Suppressor macrophage treated with lipopolysaccharide for 1 hour (primary cell): ENCODE measurements at places on chromosomes 11 and 22.

- no peak for DNase-seq
These were observed 119.2 kb downstream of the ARHGAP42 start for GRCh38 chr11:100806296-100806695.

- DNase-seq, result no peak
These were observed 7.9 kb upstream of the SPON1 start for GRCh38 chr11:13954591-13954990.

GRCh38 chr22:21593406-21594232 is 26.1 kb downstream of the UBE2L3 start:
- no peak for DNase-seq

GRCh38 chr11:61912991-61913698 is 4.2 kb downstream of the RAB3IL1 start:
- no peak for DNase-seq

DNA sequence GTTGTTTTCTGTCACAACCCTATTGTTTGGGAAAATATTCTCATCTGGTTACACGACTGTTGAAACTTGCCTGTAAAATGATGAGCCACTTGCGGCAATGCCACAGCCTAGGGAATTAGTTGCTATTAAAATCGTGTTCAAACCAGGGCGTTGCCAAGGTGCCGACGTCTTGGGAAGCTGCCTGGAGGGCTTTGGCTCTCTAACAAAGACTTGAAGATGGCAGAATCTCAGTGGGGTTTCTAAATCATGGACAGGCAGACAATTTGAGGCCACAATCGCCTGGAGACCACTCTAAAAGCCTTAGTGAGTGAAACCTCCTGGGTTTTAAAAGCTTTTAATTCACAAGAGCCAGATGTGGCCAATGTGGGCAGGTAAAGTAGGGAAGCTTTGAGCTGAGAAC is 117.2 kb upstream of the BMAL1 start:
- no peak for DNase-seq

- no peak for DNase-seq
These were observed 682.2 kb upstream of the RAG2 start for GRCh38 chr11:37280200-37280599.

DNA sequence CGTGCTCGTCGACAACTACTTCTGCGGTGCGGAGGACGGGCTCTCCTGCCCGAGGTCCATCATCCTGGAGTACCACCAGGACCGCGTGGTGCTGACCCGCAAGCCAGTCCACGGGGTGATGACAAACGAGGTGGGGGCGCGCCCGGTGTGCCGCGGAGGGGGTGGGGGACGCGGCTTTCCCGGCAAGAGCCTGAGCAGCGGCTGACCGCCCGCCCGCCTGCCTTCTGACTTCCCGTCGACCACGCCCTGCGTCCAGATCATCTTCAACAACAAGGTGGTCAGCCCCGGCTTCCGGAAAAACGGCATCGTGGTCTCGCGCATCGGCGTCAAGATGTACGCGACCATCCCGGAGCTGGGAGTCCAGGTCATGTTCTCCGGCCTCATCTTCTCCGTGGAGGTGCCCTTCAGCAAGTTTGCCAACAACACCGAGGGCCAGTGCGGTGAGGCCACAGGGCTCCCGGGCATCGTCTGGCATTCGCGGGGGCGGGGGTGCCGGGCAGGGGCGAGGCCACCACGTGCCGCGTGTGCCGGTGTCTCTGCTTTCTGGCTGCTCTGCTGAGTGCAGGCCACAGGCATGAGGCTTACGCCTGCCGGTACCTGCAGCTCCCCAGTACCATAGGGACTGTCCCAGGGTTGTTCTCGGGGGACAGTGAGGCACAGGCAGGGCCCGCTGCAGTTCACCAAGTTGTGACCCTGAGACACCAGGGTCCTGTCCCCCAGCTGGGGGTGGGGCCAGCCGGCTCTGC is 28.5 kb upstream of the MUC5B start:
- DNase-seq, result no peak

- DNase-seq, result no peak
These were observed 10.6 kb upstream of the CSNK1E start for GRCh38 chr22:38327805-38328204.

- DNase-seq, result no peak
These were observed 103.5 kb upstream of the BMAL1 start for GRCh38 chr11:13174090-13174489.

DNA sequence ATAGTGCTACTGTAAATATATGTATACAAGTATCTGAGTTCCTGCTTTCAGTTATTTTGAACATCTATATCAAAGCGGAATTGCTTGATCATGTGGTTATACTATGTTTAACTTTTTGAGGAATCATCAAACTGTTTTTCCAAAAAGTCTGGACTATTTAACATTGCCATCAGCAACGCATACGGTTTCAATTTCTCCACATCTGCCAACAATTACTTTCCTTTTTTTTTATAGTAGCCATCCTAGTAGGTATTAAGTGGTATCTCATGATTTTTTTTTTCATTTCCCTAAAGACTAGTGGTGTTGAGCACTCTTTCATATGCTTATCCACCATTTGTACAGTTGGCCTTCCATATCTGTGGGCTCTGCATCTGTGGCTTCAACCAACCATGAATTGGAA is 1.3 kb upstream of the UBE4A start:
- DNase-seq, result no peak

DNA sequence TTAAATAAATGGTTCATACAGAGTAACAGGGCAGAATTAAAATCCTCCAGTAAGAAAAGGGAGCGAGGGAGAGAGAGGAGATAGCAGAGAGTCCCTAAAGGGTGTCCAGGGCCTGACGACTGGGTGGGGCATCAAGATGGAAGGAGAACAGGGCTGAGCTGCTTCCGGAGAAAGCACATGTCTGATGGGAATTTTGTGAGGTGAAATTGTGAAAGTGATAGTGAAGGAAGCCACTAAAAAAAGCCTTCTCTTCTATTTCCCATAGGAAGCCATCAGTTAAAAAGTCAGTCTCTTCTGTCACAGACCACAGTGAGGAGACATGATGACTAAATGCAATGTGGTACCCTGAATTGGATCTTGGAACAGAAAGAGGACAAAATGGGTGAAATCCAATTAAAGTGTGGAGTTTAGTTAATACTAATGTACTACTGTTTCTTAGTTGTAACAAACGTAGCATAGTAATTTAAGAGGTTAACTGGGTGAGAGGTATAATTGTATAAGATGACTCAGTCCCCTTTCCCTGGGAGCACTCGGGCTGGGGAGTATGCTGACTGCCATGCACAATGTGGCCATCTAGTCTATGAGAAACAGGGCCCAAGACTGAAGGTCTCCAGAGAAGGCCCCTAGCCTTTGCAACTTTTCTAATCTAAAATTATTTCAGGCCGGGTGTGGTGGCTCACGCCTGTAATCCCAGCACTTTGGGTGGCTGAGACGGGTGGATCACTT is 29.5 kb upstream of the FCHSD2 start:
- no peak for DNase-seq

DNA sequence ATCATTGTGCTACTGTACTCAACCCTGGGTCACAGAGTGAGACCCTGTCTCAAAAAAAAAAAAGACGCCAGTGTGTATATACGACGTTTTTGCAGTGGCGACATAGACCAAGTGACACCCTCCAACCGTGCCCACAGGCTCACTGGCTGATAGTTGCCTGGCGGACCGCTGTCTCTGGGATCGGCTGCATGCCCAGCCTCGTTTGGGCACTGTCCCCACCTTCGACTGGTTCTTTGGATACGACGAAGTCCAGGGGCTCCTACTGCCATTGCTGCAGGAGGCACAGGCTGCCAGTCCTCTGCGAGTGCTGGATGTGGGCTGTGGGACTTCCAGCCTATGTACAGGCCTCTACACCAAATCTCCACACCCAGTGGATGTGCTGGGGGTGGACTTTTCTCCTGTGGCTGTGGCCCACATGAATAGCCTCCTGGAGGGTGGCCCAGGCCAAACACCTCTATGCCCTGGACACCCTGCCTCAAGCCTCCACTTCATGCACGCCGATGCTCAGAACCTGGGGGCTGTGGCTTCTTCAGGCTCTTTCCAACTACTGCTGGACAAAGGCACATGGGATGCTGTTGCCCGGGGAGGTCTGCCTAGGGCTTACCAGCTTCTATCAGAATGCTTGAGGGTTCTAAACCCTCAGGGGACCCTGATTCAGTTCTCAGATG is 1.3 kb downstream of the CSKMT start:
- no peak for DNase-seq

- DNase-seq, result no peak
These were observed 12.3 kb upstream of the BID start for GRCh38 chr22:17786435-17787161.

- no peak for DNase-seq
These were observed 4.5 kb upstream of the EIF3F start for GRCh38 chr11:7982582-7983119.

GRCh38 chr11:3037040-3037944 is 19.9 kb downstream of the CARS1 start:
- DNase-seq, result peak; percentile 82

GRCh38 chr11:11602011-11602410 is 19.8 kb downstream of the GALNT18 start:
- no peak for DNase-seq

- peak; percentile 90 for DNase-seq
These were observed 4.7 kb downstream of the RTCB start for GRCh38 chr22:32407312-32407711.

DNA sequence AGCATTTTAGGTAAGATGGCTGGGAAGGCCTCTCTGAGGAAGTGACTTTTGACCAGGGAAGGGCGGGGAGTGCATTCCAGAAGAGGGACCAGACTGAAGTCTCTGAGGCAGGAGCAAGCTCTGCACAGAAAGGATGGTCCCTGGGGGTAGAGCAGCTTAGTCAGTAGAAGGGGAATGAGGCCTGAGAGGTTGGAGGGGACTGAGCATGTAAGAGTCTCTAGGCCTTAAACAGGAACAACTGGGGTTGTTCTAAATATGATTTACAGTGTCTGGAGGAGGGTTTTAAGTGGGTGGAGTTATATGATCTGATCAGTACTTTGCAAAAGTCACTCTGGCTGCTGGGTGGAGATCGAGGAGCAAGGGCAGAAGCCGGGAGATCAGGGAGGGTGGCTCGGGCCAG is 31.7 kb upstream of the TEF start:
- no peak for DNase-seq

- DNase-seq, result no peak
These were observed 693.4 kb upstream of the CCDC90B start for GRCh38 chr11:83979593-83979992.

DNA sequence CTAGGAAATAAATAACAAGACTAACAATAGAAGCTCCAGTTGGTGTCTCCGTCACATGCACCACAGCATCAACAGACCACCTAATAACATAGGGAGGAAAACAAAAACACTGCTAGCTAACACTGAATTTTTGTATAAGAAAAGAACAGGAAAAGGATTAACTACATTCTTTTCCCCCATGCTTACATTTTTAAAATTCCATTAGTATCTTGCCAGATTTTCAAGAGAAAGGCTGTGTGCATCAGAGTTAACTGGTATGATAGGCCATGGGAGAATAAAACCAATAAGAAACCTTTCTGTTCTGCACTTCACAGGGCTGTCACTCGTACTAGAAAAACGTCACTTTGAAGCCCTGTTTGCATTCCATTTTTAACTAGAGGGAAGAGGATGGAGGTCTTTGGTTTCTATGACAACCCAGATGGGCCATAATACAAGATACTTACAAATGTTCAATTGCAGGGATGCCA is 79.0 kb downstream of the LARGE2 start:
- no peak for DNase-seq

- DNase-seq, result no peak
These were observed 60.9 kb upstream of the TENM4 start for GRCh38 chr11:79501707-79502106.
